Eye (tissue), 1 donor: ENCODE measurements at places on chromosomes 7 and 10.

DNA sequence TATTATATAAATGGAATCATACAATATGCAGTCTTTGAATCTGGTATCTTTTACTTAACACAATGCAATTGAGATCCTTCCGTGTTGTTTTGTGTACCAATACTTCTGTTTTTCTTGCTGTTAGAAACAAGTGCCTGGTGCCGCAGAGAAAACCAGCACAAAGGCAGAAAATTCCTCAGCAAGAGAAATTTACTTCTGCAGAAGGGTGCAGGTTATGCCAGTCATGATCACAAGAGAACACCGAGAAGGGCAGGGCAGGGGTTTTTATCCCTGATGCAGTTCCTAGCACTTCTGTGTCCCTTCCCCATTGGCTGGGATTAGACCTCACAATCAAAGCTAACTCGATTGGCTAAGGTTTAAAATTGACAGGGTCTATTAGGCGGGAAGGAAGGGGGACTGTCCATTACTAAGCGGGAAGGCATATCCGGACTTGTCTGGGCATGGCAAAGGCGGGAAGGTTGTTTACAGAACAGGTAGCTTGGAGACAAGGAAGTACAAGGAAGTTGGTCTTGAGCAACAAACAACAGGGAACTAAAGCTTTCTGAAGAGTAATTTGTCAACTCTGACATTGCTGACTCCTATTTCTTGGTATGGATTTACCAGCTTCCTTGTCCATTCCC, 2.4 kb upstream of the ZNF33B start:
- DNase-seq: no peak

- no peak for DNase-seq
Observed at GRCh38 chr10:132698761-132699391, 87.1 kb downstream of the NKX6-2 start.

GRCh38 chr7:133051066-133051465, 30.8 kb downstream of the CHCHD3 start:
- no peak for DNase-seq

GRCh38 chr10:75542084-75542483, 110.7 kb downstream of the LRMDA start:
- DNase-seq: no peak

DNA sequence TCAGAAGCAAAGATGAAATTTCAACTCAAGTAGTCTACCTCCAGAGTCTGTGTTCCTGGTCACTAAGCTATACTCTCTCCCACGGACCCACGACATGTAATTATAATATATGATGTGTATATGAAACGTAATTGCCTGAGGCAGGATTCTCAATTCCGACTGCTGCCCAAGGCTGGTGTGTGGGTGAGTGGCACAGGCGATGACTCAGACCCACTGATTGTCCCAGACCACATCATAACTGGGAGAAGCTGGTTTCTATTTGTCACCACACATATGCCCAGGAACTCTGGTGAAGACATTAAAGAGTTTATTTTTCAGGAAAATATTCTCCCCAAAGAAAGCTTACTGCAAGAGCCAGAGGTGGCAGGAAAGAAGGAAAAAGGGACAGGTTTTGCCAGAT, 219.3 kb downstream of the JAZF1 start:
- no peak for DNase-seq

DNA sequence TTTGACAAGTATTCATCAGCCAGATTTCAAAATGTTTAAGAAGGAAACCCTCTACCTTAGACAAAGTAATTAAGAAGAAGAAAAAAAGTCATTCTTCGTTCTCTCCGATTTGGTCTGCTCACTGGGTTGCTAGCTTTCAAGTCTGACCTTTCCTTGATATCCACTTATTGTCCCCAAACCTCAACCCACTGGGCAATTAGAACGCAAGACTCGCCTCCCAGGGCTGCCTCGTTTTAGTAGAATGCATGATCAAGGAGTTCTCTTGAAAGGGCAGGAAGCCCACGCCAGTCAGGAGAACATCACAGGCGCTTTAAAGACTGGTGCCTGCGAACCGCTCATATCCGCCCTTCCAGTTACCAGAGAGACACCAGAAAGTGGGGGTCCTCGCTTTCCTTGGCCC, 637.7 kb downstream of the PARD3 start:
- DNase-seq: peak; percentile 67

DNA sequence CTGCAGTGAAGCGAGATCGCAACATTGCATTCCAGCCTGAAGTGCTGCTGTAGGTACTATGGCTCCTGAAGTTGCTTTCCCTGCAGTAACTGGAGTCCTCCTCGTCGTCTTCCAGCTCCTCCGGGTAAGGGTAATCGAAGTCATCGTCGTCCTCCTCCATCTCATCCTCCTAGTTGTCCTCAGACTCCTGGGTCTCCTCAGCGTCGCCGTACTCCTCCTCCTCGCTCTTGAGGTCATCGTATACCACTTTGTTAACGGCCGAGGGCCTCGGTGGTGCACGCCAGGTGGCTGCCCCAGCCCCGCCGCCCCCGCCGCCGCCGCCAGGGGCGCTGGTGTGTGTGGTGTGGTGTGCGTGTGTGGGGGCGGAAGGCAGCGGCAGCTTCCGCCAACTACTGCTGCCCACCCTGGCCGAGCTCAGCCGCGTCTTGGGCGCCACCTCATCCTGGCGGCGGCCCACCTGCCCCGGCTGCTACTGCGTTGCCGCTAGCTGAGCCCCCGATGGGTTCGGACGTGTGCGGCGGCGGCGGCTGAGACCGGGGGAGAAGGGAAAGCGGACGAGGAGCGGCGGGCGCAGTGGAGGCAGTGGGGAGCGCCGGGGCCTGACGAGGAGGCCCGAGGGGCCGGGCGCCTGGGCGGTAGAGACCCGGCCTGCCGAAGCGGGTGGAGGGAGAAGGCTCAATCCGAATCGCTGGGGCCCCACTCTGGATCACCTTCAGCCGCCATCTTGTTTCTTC, 11.8 kb upstream of the ACBD5 start:
- peak; percentile 81 for DNase-seq

GRCh38 chr10:97714401-97715258, 1.1 kb downstream of the MARVELD1 start:
- peak; percentile 90 for DNase-seq

DNA sequence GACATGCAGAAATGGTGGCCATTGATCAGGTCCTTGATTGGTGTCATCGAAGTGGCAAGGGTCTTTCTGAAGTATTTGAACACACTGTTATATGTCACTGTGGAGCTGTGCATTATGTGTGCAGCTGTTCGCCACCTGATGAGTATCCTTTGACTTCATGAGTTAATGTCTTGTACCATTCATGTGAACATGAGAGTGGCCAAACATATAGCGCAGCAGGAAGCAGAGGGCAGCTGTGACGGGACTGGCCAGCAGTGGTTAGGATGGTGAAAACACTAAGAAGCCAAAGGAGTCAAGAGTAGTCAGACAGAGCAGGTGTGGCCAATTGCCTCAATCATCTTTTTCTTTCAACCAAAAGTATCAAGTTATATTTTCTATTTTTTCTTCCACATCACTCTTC, 167.4 kb downstream of the IMMP2L start:
- no peak for DNase-seq

GRCh38 chr7:41869596-41869995, 166.7 kb upstream of the INHBA start:
- no peak for DNase-seq

GRCh38 chr10:46040004-46040403, 6.1 kb downstream of the MSMB start:
- no peak for DNase-seq

- DNase-seq: no peak
Observed at GRCh38 chr7:12612622-12613021, 42.1 kb downstream of the SCIN start.

DNA sequence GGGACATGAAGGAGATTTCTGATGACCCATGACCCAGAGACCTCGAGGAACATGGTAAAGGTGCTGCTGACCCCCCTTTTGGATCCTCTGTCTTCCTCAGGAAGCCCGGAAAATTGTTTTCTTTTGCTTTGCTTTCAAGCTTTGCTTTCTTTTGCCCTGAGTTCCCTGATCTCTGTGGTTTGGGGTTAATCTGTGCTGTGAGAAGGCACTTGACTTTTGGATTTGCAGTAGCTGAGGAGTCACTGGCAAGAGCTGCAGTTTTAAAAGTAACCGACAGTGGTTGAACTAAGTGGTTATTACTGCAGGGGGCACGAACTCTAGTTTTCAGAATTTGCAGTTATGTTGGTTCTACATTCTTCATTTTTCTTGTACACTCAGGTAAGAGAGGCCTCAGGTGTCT, 53.0 kb downstream of the PDZD8 start:
- DNase-seq: no peak

GRCh38 chr7:50812841-50813475, 30.3 kb upstream of the GRB10 start:
- DNase-seq: peak; percentile 54

GRCh38 chr7:53485354-53485753, 449.9 kb downstream of the POM121L12 start:
- no peak for DNase-seq

- DNase-seq: no peak
Observed at GRCh38 chr7:76300166-76300731, 2.2 kb upstream of the HSPB1 start.

DNA sequence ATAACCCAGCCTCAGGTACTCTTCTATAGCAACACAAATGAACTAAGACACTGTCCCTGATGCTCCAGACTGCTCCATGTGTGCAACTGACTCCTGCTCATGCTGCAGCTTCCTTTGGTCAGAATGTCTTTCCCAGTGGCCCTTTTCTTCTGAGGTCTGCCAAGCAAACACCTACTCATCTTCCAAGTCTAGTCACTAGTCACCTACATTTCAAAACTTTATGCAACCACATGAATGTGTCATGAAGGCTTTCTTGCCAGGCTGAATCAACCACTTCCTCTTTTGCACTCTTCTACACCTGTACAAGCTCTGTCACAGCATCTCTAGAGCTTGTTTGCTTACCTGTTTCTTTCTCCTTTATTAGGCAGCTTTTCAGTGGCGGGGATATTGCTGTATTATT, 75.8 kb downstream of the LSMEM1 start:
- DNase-seq: no peak

- no peak for DNase-seq
Observed at GRCh38 chr7:116545411-116545993, 20.7 kb downstream of the CAV1 start.
